NCI-H446 treated with DMSO at 0.1 percent for 48 hours (cell line): ENCODE measurements at places on chromosomes 3 and 15.

DNA sequence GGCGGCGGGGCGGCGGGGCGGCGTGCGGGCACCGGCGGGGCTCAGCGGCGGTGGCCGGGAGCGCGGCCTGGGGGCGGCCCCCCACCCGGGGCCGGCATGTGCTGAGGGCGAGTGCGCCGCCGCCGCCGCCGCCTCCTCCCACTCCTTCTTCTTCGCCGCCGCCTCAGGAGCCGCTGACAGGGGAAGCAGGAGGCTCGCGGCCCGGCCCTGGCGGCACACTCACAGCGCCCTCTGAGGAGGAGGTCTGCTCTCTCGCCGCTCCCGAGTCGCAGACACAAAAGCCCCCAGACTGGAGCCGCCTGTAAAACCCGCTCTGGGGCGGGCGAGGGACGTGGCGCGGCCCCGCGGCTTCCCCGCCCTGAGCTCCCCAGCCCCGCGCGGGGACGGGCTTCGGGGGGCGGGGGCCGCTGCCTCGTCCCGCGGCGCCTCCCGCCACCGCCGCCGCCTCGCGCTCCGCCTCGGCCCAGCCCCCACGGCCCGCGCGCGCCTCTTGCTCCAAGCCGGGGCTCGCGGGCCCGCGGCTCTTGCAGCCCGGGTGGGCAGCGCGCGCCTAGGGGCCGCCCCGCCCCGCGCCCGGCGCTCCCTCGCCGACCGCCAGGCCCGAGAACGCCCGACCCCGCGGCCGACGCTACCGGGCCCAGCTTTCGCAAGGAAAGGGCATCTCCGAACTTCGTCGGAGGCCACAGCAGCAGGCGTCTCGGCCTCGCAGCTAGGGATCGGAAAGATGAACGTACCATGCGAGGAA is at the start of gene PYGO1:
PYGO1 (minus strand) TSS at position 276 of the 745 bp plus-strand sequence. CDS start 462 bp downstream, outside the sequence.
- DNase-seq = peak; percentile 42

DNA sequence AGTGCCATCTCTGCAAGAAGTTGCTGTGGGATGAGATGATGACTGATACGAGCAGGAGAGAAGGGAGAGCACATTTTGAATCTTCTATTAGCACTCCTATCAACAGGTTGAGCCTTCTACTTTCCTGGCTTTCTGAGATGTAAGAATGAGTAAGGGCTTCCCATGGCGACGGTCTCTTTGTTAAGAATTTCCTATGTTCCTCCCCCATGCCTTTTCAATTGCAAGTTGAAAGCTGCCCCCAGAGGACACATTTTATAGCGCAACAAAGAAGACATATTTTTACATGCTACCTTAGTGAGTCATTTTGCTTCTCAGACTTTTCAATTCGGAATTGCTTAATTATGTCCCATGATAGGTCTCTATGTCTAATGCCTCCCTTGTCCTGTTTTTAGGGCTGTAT is 71.3 kb upstream of the LRTM1 start:
- DNase-seq = no peak

GRCh38 chr15:42138968-42139386 is 17.5 kb downstream of the PLA2G4F start:
- no peak for DNase-seq

DNA sequence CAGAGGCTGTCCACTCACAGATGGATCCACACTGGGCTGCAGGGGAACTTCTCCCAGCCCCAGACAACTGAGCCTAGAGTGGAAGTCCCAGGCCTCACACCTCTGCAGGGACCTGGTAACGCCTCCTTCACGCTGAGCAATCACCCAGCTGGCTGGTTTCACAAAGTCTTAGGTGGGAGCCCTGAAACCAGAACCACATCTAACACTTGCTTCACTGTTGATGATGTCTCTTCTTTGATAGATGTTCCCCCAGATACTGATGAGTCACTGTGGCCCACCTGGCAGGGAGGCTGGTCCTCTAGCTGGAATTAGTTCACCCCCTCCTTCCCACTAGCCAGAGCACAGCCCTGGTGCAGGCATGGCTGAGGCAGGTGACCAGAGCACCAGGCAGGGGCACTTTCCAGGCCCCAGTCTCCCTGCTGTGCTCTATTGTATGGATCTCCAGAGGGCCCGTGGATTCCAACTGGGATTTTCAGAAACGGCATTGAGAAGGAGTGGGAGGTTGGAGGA is 33.5 kb downstream of the MYL3 start:
- DNase-seq = no peak

DNA sequence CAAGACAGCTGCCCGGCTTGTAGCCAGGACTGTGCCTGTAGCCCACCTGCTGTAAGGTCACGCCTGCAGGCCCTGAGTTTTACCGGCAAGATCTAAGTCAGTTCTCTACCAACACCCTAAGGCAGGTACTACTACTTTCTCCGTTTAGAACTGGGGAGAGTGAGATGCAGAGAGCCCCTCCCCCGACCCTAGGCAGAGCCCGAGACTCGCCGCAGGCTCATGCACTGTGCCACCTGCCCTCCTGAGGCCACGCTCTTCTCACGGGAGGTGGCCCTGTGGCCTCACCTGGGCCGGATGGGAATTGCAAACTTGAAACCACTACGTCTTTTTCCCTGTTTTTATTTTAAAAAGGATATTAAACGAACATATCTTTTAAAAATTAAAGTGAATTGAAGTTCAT is 36.9 kb upstream of the PCSK6 start:
- DNase-seq = no peak

DNA sequence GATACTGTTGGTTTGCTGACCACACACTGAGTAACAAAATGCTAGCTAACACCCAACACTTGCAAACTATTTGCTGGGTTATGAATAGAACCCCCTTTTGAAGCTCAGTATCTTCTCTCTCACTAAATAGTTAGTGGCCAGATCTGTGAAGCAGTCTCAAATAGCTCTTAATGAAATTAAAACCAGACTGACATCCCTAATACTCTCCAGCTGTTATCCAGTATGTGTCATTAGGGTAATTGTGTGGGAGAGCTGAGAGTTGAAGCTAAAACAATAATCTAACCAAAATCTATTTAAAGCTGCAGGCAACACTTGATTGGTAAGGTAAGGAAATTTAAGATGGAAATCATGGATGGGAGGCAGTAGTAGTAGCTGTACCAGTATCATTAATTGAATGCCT is 110.4 kb upstream of the RORA start:
- no peak for DNase-seq

GRCh38 chr3:37689645-37690356 is 171.9 kb upstream of the CTDSPL start:
- no peak for DNase-seq

DNA sequence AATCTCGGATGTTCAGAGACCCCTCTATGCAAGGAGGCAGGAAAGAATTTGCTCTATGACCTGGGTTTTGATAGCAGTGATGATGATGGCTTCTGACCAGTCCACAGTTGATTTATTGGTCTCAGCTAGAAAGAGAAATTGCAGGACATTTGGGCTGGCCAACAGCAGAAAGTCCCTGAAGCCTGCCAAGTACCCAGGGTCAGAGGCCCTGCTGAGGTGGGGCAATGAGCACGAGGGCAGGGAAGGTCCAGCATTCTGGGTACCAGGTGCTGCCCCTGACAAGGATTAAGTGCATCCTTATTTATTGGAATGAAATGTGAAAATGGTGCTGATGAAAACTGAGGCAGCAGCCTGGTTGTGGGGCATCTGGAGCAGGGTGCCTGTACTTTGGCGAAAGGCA is 19.8 kb downstream of the C3orf62 start:
- DNase-seq = no peak

GRCh38 chr3:150775001-150775599 is 12.1 kb upstream of the SIAH2 start:
- DNase-seq = no peak

DNA sequence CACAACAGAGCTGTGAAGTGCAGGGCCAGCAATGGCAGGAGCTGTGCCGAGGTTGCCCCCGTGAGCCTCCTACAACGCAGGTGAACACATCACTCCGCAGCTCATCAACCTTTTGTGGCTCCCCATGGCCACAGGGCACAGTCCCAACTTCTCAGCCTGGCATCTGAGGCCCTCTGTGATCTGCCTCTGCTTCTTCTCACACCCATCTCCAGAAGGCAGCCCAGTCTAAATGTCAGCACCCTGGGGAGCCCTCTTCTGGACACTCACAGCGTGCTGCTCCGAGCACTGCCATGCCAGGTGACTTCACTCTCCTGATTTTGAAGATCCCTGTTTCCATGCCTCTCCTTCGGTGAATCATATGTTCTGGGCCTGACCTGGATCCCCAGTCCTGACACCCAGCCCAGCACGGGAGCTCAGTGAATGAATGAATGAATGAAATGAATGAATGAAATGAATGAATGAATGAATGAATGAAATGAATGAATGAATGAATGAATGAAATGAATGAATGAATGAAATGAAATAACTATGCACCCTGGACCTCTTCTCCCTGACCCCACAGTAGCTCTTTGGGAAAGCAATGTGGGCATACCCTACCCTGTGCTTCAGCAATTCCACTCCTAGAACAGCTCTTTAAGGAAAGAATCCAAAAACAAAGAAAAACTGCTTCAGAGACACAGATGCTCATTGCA is 17.9 kb upstream of the SKIC8 start:
- no peak for DNase-seq

- no peak for DNase-seq
Measured at GRCh38 chr3:45210308-45211041, 15.6 kb downstream of the TMEM158 start.

- no peak for DNase-seq
Measured at GRCh38 chr3:149390772-149391212, 13.3 kb upstream of the TM4SF1 start.

DNA sequence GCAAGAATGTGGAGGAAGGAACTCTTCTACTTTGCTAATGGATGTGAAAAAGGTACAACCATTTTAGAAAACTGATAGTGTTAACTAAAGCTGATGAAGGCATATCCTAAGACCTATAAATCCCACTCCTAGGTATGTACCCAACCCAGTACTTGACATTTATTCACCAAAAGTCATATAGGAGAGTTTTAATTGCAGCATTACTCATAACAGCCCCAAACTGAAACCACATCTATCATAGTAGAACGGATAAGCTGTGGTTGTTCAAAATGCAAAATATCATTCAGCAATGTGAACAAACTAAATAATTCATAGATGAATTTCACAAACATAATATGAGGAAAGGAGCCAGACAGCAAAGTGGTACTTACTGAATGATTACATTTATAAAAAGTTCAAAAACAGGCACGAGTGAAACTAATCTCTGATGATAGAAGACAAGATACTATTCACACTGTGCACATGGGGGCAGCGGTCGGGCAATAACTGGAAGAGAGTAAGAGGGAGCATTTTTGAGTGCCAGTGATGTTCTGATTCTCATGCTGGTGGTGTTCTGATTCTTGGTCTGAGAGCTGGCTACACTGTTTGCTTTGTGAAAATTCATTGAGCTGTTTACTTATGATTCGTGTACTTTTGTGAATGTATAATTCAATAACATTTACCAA is 34.3 kb downstream of the GOLIM4 start:
- DNase-seq = no peak

DNA sequence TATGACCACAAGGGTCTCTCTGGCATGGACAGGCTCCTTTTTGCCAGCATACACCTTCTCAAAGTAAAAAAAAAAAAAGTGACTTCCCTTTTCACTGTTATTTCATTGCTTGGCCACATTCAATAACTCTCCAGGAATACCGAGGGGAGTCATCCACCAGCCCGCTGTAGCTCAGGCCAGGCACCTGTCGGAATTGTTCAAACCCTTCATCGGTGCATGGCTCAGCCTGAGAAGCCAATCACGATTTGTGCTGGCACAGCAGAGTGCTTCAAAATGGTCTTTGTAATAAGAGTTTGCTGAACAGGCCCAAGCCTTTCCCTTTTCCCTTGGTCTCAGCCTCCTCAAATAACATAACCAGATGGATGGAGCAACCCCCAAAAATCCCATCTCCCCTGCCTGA is 145.4 kb downstream of the PDZRN3 start:
- DNase-seq = no peak

DNA sequence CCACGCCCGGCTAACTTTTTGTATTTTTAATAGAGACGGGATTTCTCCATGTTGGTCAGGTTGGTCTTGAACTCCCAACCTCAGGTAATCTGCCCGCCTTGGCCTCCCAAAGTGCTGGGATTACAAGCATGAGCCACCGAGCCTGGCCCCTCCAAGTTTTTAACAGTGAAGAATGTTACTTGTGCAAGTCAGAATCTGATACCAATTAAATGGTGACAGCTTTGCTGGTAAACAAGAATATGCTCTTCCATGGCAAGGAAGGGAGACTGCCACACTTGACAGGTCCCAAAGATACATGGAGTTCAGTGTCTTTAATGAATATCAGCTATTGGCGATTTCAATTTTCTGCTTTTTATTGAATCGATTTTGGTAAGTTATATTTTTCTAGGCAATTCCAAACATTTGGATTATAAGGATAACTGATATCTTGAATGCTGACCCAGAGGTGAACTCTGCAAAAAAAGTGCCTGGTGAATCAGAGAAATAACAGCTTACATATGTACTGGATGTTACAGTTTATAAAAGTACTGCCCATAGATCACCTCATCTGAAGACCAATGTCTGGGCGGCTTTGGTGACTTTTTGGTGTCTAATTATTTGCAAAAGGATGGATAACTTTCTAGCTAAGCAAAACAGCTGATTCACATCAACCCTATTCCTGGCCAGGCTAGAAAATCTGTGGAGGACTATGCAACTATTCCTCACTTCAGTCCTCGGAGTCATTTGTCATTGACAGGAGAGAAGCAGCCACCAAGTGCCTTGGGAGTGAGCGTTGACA is 1.2 kb downstream of the PARP16 start:
- DNase-seq = no peak

DNA sequence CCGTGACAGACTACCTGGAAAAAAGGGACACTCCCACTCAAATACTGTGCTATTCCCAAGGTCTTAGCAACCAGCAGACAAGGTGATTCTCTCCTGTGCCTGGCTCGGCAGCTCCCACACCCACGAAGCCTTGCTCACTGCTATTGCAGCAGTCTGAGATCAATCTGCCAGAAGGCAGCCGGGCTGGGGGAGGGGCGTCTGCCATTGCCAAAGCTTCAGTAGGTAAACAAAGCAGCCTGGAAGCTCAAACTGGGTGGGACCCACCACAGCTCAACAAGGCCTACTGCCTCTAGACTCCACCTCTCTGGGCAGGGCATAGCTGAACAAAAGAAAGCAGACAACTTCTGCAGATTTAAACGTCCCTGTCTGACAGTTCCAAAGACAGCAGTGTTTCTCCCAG is 128.4 kb upstream of the SETMAR start:
- DNase-seq = no peak

DNA sequence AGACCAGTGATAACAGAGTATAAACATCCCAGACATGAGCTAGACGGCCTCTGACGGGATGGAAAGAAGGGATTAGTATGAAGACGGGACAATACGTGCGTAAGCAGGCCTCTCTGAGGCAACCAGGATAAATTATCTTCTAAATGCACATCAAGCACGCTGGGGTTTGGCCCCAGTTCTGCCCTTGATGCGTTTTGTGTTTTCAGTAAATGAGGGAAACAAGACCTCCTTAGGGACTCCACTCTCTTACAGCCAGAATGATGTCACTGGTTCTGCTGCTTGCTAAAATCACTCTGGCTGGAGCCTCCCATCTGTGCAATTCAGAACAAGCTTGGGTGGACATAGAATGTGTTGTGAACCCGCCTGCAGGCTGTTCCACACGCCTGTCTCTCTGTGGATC is 156.0 kb upstream of the MCTP2 start:
- DNase-seq = no peak

DNA sequence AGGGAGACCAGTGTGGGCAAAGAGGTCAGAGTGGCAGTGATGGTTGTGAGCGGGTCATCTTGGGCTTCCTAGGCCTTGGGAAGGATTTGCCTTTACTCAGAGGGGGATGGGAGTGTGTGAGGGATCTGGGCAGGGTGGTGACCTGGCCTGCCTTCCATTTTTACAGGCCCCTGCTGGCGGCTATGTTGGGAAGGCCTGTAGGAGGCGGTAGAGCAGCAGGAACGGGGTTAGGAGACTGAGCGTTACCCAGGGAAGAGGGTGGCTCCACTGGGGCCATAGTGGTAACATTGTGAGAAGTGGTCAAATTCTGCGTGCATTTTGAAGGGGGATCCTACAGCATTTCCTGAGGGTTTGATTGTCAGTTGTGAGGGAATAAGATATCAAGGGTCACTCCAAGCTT is 307.3 kb upstream of the CTDSPL start:
- no peak for DNase-seq
